ENCODE measurements at places on chromosomes 7 and 10.
A peak's percentile ranks its signal among the peaks of the same experiment; 100 is the strongest.

DNA sequence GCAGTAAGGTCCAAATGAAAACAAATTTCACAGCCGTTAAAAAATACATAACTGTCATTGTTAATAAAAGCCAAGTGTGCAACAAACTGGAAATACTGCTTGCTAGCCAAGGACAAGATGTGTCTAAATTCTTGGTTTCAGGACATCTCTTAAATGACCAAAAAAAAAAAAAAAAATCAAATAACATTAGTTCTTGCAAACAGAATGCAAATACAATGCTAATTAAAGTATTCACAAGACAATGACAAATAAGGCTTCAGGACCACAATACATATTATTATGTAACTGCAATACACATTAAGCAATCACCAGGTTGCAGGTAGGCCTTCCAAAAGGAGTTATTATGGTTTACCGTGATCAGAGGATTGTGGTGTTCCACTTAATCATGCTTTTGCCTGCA, 3.6 kb downstream of the ARHGAP21 start:
- DNase-seq = peak; percentile 50

DNA sequence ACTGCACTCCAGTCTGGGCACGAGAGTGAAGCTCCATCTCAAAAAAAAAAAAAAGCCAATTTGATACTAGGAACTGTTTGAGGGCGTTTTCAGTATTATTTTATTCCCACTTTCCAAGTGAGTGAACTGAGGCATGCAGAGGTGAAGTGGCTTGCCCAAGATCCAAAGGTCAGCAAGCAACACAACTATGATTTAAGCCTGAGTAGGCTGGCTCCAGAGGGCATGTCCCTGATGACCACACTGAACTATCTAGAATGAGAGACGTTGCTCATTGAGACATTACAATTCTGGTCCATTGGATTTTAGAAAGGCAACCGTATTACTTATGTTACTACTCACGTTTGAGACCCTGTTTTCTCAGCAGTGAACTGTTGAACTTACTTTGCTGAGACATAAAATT, 20.8 kb downstream of the KCNMA1 start:
- DNase-seq = no peak

- no peak for DNase-seq
These were observed 58.0 kb downstream of the NEBL start for GRCh38 chr10:20839141-20839540.

GRCh38 chr7:37495574-37496184, 47.0 kb upstream of the ELMO1 start:
- peak; percentile 9 for DNase-seq

GRCh38 chr10:9198611-9199010, 1144.1 kb downstream of the GATA3 start:
- no peak for DNase-seq

DNA sequence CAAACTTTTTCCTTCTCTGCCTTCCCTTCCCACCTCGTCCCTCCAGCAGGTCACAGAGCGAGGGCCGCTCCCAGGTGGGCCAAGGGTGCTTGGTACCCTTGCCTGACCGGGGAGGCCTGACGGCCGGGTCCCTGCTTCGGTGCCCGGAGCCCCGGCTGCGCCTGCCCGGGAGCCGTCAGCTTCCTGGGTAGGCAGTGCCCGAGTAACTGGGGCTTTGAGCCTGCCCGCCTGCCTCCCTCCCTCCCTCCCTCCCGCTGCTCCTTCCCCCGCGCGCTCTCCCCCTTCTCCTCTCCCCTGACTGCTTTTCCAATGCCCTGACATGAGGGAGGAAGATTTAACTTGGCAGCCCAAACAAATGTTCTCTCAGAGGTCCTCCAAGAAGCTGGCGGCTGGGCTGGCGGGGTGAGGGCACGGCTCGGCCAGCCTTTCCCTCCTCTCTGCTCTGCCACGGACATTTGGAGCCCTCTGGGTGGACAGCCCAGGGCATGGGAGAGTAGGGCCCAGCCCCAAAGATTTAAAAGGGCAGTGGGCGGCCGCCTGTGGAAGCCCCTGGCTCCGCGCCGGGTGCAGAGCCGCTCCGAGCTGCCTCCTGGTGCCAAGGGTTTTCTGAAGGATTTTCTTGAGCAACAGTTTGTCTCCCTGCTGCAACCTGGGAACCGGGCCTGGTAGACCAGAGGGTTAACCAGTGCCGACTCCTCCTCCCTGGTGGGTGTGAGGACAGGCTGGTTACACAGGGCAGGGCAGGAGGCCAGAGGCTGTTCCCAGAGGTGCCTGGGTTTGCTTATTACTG, 2.0 kb downstream of the ZMIZ1 start:
- peak; percentile 77 for DNase-seq

DNA sequence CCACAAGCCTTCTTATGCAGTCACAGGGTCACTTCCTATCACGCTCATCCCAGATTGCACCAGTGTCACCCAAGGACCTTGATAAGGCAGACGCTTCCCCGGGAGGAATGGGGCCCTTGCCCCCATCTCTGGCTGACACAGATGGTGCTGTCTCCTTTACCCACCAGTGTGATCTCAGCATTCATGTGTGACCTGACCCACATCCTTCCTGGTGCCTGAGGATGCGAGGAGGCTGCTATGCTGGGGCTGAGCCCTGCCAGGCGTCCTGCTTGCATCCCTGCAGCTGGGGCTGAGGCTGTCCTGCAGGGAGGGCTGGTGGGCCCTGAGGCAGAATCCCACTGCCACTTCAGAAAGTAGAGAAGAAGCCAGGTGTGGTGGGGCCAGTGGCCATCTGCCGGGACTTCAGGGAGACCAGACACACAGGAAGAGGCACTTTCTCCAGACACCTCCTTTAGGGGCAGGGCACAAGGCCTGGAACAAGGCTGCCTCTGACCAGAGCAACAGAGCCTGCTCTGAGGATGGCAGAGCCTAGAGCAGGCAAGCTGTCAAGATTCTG, 35.3 kb downstream of the RASGEF1A start:
- DNase-seq = no peak

GRCh38 chr7:74544706-74545469, 91.2 kb downstream of the GTF2IRD1 start:
- DNase-seq = no peak

DNA sequence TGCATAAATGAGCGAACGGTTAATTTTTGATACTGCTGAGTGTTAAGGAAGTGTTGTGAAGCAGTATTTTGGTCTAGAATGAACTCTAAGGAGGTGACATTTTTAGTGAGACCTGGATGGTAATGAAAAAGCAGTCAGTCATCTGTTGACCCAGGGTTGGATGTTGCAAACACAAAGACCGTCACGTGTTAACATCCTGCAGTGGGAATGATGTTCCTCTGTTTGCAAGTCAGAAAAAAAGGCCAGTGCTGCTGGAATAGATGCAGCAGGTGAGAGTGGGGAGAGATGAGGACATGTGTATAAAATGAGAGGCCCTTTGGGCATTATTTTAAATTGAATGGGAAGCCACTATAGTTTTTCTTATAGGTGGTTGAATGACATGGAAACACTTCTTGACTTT, 39.3 kb downstream of the INSYN2A start:
- no peak for DNase-seq

DNA sequence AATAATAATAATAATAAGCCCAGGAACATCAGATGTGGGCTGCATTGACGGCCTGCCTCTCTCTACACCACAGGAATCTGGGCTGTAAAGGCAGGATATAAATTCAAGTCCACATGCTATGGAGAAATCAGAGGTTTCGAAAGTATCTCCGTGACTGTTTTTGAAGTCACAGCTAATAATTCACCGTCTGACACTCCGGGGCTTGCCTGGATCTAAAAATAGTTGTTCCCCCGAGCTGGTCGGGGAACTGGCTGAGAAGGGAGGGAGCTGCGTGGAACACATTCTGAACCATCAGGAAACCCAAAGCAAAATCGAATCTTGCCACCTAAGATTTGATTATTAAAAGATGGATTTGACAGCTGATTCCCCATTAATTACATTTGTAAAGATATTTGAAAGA, 35.4 kb downstream of the KLF6 start:
- no peak for DNase-seq

- no peak for DNase-seq
These were observed 131.7 kb downstream of the DGKI start for GRCh38 chr7:137715121-137715520.

GRCh38 chr7:38411404-38411803, 138.0 kb upstream of the TARP start:
- no peak for DNase-seq

- DNase-seq = no peak
These were observed 709.7 kb downstream of the CNTNAP2 start for GRCh38 chr7:146826329-146826728.

GRCh38 chr10:4847561-4848355, 21.8 kb downstream of the AKR1E2 start:
- no peak for DNase-seq

GRCh38 chr7:142855756-142856564, 1.1 kb downstream of the EPHB6 start:
- DNase-seq = peak; percentile 37

DNA sequence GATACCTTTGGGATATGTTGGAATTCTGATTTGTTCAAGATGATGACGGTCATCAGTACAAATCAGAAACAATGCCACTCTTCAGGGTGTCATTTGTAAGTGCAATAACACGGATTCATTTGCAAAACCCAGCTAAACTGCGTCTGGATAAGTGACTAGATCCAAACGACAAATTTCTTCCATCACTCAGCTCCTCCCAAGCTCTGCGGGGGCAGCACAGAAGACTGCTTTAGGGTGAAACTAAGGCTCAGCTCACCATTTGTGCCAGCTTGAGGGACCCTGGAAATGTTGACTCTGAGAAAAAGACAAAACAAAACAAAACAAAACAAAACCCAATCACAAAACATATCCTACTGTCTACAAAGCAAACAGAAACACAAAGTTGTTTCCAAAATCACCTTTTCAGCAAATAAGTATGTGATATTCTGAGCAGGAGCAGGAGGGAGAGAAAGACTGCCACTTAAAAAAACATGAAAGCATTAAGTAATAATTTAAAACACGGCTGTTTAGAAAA, 8.0 kb downstream of the EVX1 start:
- no peak for DNase-seq

DNA sequence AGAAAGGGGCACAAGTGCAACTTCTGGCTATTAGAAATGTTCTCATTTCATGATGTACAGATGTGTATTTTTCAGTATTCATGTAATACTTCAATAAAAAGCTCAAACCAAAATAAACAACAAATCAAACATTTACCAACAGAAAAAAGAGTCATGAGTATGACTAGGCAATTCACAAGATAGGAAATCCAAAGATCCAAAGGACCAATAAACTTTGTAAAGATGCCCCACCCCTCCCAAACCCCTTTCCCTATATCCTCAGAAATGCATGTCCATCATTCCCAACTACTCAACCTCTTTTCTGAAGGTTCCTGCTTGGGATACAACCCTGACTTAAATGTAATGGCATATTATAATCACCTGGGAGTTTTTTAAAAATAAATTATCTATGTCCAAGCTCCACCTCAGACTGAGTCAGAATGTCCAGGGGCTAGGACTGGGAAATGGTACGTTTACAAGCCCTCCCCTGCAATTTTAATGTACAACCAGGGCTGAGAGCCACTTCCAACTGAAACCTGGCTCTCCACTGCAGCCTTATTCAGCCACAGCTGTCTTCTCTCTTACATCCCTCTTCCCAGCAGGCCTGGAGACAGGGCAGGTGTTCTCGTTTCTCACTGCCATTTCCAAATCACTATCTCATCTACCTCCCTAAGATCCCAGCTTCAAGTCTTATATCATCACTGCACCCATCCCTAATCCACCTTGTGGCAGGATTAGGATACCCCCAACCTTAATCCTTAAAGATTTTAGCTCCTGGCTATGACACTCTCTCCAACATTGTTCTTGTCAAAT, 36.5 kb downstream of the COA1 start:
- no peak for DNase-seq

DNA sequence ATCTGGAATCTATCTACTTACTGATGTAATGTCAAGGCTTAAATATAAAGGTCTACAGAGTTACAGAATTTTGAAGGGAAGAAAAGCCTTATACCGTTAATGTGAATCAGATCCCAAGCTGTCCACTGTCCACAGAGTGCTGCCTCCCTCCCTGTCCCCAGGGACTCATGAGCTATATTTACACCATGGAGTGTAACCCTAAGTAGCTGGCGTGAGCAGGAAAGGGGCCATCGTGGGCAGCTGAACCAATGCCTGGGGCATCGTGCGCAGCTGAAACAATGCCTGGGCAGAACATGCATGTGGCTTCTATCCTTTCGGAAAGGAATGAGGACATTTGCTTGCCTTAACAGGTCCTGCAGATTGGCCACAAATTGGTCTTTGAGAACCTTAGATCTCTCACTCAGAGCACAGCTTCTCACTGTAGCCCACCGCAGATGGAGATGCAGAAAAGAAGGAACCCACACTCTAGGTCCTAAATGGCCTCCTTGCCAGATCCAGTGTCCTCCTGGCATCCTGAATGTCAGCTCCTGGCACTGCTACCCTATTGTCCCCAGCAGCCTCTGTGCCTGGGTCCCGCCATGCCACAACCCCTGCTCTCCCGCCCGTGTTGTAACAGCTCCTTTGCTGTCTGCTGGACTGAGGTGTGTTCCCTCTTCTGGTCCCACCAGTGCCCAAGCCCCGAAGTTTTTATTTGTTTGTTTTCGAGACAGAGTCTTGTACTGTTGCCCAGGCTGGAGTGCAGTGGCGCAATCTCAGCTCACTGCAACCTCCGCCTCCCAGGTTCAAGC, 30.3 kb downstream of the CCDC3 start:
- no peak for DNase-seq

DNA sequence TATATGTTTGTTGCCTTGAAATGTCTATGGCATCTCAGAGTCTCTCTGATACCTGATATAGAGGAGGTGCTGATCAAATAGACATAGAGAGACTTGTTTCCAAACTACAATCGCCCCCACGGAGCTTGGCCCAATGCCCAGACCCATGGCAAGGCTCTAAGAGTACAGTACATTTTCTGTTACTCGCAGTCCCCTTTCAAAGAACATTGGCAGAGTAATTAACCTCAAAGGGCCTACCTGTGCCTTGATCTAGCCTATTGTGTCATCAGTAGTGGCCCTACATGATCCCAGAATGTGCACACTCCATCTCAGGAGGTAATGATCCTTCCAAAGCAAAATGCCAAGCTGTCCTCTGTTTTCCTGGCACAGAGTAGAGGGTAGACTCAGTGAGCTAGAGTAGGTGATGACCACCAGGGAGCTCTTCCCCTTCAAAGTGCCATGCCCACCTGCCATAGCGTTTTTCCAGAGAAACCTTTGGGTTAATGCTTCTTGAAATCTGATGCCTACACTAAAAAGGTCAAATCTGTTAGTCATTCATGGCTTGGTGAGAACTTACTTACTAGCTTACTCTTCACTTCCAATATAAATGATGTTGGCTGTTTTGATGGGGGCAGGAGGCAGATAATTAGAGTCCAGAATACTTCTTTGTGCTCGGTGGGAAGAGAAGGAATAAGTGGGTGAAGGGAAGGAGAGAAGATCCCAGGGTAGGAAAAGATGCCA, 41.2 kb upstream of the ACSL5 start:
- DNase-seq = no peak

Data from cerebellum (tissue), 4 donors.